ENCODE measurements at places on chromosomes 5 and 9.

GRCh38 chr9:5336688-5337087 is 3.0 kb downstream of the RLN1 start:
- no peaks in the 10 kb centered on the region for H3K4me1 ChIP-seq
- no peaks in the 10 kb centered on the region for H3K27me3 ChIP-seq
- no peak for DNase-seq
- no peak overlapping the region for H3K27ac ChIP-seq

- peak overlapping the region; percentile 68 for H3K27ac ChIP-seq
- no peaks in the 10 kb centered on the region for H3K27me3 ChIP-seq
- H3K36me3 ChIP-seq = no peaks in the 10 kb centered on the region
- H3K4me1 ChIP-seq = no peaks in the 10 kb centered on the region
- H3K4me3 ChIP-seq = no peak overlapping the region
These were observed 46.1 kb upstream of the ZBED3 start for GRCh38 chr5:77133061-77133758.

DNA sequence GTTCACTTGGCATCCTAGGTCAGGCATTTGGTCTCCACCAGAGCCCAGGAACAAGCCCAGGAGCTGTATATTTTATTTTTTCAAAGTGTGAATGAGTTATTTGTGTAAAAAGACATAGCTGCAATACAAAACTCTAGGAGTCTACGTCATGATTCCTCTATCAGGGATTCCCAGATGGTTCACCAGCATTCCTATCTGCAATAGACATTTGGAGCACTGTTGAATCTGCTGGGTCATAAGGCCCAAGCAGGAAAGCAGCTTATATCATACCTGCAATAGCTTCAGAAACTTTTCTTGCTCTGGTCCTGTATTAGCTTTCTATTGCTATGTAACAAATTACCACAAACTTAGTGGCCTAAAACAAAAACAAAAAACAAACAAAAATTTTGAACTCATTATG is 16.7 kb upstream of the DELE1 start:
- no peaks in the 10 kb centered on the region for H3K27me3 ChIP-seq
- H3K4me3 ChIP-seq = no peak overlapping the region
- H3K27ac ChIP-seq = no peak overlapping the region
- no peaks in the 10 kb centered on the region for H3K4me1 ChIP-seq
- no peaks in the 10 kb centered on the region for H3K36me3 ChIP-seq

GRCh38 chr9:128643519-128644300 is 12.9 kb downstream of the DYNC2I2 start:
- H3K4me3 ChIP-seq = no peak overlapping the region
- H3K4me1 ChIP-seq = no peaks in the 10 kb centered on the region
- no peaks in the 10 kb centered on the region for H3K36me3 ChIP-seq
- no peak overlapping the region for H3K27ac ChIP-seq

Measured in psoas muscle (tissue), 8 donors.